Peyer's patch (tissue), 4 donors: ENCODE measurements at places on chromosomes 5 and 9. TPM values are rescaled to one million over a fixed set of nuclear protein-coding genes. Genes with fewer than 3 reads are reported as not detected.
A peak's percentile ranks its signal among the peaks of the same experiment; 100 is the strongest.

DNA sequence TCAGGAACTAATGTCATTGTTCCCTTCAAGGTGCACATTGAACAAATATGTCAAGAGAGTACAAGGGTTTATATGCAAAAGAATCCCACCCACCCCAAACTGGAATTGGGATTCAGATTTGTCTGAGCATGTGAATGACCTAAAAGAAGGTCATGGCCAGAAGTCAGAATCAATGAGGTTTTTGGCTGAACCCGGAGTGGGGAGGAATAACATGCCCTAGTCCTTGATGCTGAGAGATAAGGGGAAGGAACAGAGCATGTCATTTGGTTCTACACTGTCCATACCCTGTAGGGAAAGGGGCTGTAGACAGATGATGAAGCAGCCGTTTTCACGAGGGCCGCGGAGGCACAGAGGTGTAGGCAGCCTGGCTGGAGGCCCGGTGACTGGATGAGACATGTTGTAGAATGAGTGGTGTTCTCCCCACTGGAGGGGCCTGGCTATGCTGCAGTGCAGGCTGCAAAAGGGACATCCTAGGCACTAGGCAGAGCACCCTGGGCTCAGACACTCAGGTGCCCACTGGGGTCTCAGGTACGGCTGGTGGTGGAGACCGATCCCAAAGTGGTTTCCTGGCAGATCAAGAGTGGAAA, 65.9 kb downstream of the ZFAND5 start:
- no peak for DNase-seq

DNA sequence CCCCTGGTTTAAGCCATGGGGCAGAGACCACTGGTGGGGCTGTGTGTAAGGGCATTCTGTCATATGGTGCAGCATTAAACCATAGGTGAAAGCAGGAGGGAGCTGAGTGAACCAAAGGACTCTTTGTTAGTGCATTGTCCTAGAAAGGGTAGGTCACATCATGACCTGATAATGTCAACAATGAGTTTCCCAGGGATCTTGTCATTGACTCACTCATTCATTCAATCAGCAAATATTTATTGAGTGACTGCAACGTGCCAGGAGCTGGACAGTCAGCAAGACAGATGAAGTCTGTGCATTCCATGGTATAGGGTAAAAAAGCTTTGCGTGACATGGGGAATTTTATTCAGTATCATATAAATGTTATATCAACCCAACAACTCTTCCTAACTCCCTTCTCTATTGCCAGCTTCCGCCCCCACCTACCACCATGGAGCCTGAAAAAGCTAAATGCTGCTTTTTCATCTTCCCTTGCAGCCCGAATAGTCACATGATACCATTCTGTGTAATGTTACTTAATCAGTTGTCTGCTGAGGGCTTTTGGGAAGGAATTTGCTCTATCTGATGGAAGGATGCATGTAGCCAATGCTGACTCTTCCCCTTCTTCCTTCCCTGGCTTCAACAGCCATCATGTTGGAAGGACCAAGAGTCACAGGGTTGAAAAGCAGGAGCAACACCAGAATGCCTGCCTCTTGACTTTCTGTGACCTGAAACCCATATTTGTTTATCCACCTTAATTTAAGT, 11.5 kb upstream of the OTULINL start:
- DNase-seq: no peak

- no peak for DNase-seq
Measured at GRCh38 chr5:62937661-62938558, 359.3 kb downstream of the LRRC70 start.

DNA sequence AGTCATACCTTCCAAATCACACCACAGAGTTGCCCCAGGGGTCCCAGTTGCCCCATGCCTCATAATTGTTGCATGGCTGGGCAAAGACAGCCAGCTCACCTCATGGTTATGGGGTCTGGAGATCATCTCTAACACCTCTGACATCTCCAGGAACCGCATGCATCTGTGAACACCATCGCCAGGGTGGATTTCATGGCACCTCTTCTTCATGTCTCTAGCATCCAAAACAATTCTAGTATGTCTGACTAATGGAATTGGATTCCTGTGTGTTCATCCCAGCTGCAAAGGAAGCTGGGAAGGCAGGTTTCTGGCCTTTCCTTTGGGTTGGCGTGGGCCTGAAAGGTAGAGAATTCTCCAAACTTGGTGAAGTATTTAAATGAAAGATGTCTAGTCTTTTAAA, 122.3 kb upstream of the ABCA1 start:
- no peak for DNase-seq

- DNase-seq: peak; percentile 49
Measured at GRCh38 chr5:54390015-54390414, 65.5 kb upstream of the HSPB3 start.

FST gene
- total RNA-seq: 47.0 TPM

DNA sequence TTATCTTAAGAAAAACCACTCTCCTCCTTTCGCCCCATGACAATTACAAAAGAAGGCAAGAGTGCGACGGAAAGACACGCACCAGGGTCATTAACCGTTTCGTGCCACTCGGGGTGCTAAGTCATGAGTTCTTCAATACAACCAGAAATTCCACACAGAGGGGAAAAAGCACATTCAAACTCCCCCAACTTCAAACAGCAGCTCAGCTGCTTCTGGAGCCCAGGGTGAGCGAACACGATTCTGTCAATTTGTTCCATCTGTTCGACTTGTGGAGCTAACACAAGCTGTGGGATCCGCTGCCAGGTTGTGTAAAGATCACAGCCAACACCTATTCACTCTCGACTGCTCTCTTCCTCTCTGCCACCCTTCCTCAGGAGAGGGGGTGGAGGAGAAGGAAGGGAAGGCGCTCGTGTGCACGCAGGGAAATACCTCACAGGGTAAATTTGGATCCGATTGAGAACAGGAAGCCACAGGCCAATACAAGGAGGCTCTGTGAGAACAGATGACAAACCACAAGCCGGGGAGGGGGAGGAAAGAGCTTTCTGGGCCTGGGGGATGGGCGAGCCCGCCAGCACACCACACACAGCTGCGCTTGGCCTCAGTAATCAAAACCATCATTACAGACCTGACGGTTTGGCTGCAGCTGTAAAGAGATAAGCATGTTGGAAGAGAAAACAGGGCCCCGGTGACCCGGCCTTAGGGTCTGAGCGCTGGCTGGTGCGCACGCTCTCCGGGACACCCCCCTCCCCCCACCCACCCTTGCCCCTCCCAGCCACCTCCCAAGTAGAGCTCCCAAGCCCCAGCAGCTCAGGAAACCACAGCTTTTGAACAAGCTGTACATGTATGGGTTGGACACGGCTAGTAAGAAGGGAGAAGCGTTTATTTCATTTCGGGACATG, 54.3 kb downstream of the PTCH1 start:
- peak; percentile 71 for DNase-seq

IL5 gene
- total RNA-seq: not detected

GRCh38 chr5:126138281-126138931, 284.8 kb upstream of the GRAMD2B start:
- no peak for DNase-seq

OR1L6 gene
- total RNA-seq: not detected

DNA sequence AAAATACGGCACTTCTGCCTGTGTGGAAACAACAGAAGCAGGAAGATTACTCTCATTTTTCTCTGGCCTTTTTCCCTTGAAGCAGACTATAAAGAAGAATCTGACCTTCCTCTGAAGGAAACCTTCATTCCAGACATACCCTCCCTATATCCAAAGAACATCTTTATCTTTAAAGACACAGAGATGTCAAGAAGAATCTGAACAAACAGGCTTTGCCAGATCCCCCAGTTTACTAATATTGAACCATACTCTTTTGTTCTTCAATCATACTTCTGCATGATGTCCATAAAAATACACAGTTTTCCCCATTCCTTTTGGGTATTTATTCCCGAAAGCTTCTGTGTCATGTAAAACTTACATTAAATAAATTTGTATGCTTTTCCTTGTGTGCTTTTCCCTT, 225.8 kb downstream of the MAT2B start:
- DNase-seq: no peak

GGTA1 gene
- total RNA-seq: 12.4 TPM

- no peak for DNase-seq
Measured at GRCh38 chr5:168467755-168468330, 18.4 kb upstream of the RARS1 start.

CD274 gene
- total RNA-seq: 2.3 TPM

DNA sequence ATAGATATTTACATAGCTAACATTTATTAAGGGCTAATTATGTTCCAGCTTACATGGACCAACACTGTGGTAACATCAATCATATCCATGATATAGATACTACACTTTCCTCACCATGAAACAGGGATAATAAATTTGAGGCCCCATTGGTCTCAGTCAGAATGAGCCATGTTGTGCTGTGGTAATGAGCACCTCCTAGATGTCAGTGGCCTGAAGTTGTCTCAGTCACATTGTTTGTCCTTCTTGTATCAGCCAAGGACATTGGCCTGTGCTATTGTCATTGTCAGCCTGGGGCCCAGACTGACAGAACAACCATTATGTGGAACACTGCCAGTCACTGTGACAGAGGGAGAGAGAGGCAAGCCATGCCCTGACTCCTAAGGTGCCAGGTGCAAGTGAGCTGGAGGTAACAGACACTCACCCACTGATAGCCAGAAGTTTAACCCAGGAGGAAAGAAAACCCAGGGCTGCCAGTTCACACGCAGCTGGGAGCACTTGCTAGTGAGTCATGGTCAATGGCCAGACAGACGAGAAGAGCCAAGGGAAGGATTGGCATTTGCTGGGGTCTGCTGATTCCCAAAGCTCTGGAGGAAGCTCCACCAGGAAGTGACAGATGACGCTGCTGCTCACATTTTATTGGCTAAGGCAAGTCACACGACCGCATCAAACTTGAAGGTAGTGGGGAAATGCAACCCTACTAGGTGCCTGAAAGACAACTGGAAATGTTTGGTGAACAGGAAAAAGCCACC, 224.2 kb downstream of the MELK start:
- no peak for DNase-seq

GRCh38 chr9:123696476-123696875, 233.4 kb downstream of the DENND1A start:
- DNase-seq: no peak

DNA sequence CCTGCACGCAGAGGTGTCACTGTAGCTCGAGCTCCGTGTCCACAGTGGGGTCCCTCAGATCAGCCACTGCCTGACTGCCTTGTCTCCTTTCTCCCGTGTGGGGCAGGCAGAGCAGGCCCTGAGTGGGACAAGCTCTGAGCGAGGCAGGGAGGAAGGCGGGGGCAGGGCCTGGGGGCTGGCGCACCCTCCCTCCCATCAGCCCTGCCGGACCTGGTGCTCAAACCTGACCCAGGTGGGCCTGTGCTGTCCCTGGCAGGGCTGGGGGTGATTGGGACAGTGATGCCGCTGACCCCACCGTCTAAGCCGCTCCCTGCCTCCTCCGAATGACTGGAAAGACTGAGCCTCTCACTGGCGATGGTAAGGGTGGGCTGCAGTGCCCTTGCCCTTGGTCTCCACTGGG, 60.9 kb downstream of the KCNT1 start:
- DNase-seq: no peak

GRCh38 chr9:96460470-96460869, 10.5 kb downstream of the HABP4 start:
- no peak for DNase-seq

SLC34A3 gene
- 13.3 TPM for total RNA-seq

DNA sequence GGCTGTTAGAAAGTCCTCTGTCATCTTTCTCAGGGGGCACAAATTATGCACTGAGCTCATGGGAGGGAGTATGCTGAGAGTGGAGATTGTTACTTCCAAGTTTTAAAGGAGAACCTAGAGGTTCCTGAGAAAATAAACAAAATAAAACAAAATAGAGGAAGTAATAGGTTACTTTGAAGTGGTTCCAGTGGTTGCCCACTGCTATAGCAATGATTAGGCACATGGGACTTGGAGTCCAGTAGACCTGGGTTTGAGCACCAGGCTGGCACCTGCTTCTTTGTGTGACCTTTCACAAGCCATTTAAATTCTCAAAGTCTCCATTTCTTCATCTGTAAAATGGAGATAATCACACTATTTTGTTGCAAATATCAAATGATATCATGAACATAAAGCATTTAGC, 13.8 kb upstream of the CDC23 start:
- DNase-seq: no peak

- DNase-seq: peak; percentile 23
Measured at GRCh38 chr5:81006947-81007636, 46.9 kb downstream of the RASGRF2 start.

PKD2L2 gene
- total RNA-seq: not detected

DNA sequence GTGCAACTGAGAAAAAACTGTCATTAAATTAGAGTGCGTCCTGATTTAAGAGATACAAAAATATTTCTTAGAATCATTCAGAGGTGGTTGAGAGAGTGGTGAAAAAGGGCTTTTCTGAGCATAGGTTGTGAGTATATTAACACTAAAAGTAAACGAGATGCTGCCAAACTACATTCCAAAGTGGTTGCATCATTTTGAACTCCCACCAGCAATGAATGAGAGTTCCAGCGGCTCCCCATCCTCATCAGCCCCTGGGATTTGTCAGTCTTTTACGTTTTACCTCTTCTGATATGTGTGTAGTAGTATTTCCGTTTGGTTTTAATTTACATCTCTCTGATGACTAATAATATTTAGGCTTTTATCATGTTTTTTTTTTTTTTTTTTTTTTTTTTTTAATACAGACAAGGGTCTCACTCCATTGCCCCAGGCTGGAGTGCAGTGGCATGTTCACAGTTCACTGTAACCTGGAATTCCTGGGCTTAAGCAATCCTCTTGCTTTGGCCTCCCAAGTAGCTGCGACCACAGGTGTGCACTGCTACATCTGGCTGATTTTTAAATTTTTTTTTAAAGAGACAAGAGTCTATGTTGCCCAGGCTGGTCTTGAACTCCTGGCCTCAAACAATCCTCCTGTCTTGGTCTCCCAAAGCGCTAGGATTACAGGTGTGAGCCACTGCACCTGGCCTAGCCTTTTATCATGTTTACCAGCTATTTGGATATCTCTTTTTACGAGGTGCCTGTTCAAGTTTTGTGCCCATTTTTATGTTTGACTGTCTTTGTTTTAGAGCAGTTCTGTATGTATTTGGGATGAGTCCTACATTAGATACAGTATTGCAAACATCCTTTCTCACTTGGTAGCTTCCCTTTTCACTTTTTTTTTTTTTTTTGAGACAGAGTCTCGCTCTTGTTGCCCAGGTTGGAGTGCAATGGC, 17.0 kb downstream of the PRRT1B start:
- no peak for DNase-seq

TMEM203 gene
- total RNA-seq: 33.5 TPM

DNA sequence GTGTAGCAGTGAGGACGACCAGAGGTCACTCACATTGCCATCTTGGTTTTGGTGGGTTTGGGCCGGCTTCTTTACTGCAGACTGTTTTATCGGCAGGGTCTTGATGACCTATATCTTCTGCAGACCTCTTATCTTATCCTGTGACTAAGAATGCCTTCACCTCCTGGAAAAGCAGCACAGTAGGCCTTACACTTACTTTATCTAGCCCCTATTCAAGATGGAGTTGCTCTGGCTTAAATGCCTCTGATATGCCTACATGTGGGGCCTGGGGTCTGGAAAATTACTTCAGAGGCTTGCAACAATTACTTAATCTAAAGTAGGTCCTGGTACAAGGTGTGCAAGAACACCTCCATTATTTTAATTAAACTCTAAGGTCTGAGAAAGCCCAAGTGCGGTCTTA, 86.9 kb upstream of the IL12B start:
- DNase-seq: no peak

PDLIM4 gene
- total RNA-seq: 4.6 TPM

MCC gene
- total RNA-seq: 8.2 TPM
